ENCODE measurements at places on chromosomes 12 and 14. TPM values are rescaled to one million over a fixed set of nuclear protein-coding genes. Genes with fewer than 3 reads are reported as not detected.

- H3K27ac ChIP-seq, result no peak overlapping the region
- H3K4me1 ChIP-seq, result no peaks in the 10 kb centered on the region
- no peaks in the 10 kb centered on the region for H3K36me3 ChIP-seq
- no peaks in the 10 kb centered on the region for H3K27me3 ChIP-seq
- no peak for DNase-seq
- no peak overlapping the region for H3K4me3 ChIP-seq
These were observed 813.0 kb downstream of the NRXN3 start for GRCh38 chr14:78983126-78983525.

DNA sequence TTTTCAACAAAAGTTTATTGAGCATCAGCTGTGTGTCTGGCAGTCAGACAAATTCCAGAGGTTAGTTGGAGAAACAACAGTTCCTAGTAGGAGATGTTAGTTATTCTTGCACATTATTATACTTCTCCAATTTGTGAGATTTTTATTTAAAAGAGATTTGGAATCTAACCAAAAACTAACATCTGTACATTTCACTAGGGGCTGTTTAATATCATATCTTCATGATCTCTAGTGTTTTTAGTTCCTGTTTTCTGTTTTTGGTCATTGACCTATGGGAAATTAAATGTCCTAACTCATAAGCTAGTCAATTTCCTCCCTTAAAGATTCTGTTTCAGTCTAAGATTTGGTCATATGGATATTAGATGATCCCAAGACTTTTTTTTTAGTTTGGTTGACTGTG, 34.1 kb upstream of the KLHDC2 start:
- DNase-seq, result no peak
- no peak overlapping the region for H3K27ac ChIP-seq

GRCh38 chr12:110354172-110354780, 49.2 kb downstream of the ANAPC7 start:
- peaks cover 24% of the 10 kb centered on the region for H3K36me3 ChIP-seq
- peaks cover 3% of the 10 kb centered on the region for H3K4me1 ChIP-seq
- no peak for DNase-seq
- no peak overlapping the region for H3K27ac ChIP-seq
- no peaks in the 10 kb centered on the region for H3K27me3 ChIP-seq

DNA sequence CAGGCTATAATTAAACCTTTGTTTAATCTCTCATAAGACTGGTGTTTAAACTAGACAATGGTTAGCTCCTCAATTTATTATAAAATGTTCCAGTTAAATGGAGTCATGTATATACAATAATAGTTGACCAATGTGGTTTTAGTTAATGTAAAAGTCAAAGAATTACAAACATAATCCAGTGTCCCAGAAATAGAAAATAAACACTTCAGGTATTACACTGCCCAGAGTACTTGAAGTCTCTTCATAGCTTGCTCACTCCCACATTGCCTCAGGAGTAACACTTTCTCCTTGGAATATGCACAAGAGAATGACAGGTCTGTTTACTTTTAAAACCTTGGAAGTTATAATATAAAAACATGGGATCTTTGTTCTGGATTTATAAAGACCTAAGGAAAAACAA, 60.5 kb downstream of the SLC38A1 start:
- H3K4me3 ChIP-seq, result no peak overlapping the region
- peak overlapping the region; percentile 76 for H3K27ac ChIP-seq
- peaks cover 49% of the 10 kb centered on the region for H3K4me1 ChIP-seq
- H3K27me3 ChIP-seq, result no peaks in the 10 kb centered on the region

DNA sequence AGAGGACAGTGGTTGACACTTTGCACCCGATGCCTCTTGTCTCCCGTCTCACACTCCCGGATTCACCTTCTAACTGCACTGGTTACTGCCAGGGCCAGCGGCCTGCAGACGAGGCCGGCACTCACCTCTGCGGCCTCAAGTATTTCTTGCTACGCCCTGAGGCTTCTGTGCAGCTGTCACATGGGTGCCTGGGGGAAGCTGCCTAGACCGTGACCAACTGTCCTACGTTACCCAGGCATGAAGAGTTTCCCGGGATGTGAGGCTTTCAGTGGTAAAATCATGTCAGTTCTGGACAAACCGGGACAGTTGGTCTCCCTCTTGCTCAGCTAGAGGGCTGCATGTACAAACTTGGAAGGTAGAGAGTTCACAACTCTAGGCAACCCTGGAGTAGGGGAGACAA, 274.5 kb downstream of the GLT1D1 start:
- no peaks in the 10 kb centered on the region for H3K27me3 ChIP-seq
- no peaks in the 10 kb centered on the region for H3K36me3 ChIP-seq
- no peak overlapping the region for H3K4me3 ChIP-seq

DNA sequence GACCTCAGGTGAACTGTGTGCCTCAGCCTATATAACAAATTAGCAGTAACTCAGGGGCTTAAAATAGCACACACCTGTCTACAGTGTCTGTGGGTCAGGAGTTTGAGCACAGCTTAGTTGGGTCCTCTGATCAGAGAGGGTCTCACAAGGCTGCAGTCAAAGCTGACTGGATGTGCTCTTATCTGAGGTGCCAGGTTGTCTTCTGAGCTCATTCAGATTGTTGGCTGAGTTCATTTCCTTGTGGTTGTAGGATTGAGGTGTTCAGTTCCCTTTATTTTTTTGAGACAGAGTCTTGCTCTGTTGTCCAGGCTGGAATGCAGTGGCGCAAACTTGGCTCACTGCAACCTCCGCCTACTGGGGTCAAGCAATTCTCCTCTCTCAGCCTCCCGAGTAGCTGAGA, 164.7 kb downstream of the ADCK1 start:
- H3K27me3 ChIP-seq, result no peaks in the 10 kb centered on the region
- DNase-seq, result no peak
- H3K27ac ChIP-seq, result no peak overlapping the region
- H3K4me1 ChIP-seq, result no peaks in the 10 kb centered on the region
- H3K4me3 ChIP-seq, result no peak overlapping the region

GRCh38 chr12:50979369-50980052, 27.2 kb downstream of the HIGD1C start:
- H3K27ac ChIP-seq, result no peak overlapping the region
- H3K4me1 ChIP-seq, result no peaks in the 10 kb centered on the region
- H3K4me3 ChIP-seq, result no peak overlapping the region
- peaks cover 17% of the 10 kb centered on the region for H3K36me3 ChIP-seq
- H3K27me3 ChIP-seq, result no peaks in the 10 kb centered on the region
- no peak for DNase-seq

GRCh38 chr12:61291647-61292046, 968.6 kb upstream of the USP15 start:
- H3K36me3 ChIP-seq, result no peaks in the 10 kb centered on the region
- no peaks in the 10 kb centered on the region for H3K4me1 ChIP-seq
- H3K27me3 ChIP-seq, result no peaks in the 10 kb centered on the region
- DNase-seq, result no peak
- no peak overlapping the region for H3K4me3 ChIP-seq

DNA sequence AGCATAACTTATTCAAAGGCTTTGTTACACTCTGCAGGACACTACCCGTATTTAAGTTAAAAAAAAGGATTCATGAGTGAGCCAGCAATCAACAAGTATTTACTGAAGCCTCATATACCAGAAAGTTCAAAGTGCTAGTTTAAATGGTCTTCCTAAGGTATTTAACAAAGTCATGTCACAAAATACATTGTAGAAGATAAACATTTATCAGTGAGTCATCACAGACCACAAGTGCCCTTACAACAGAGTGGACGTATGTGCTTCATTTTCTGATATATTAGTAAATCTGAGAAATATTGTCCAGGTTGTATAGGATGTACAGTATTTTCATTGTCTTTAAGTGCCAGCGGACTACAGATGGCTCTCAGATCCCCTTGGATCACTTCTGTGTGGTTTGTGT, 24.2 kb downstream of the FLRT2 start:
- H3K27me3 ChIP-seq, result no peaks in the 10 kb centered on the region
- H3K4me3 ChIP-seq, result no peak overlapping the region
- no peak overlapping the region for H3K27ac ChIP-seq
- H3K36me3 ChIP-seq, result no peaks in the 10 kb centered on the region
- no peak for DNase-seq

Gene RERG
- total RNA-seq, result 9.9 TPM

DNA sequence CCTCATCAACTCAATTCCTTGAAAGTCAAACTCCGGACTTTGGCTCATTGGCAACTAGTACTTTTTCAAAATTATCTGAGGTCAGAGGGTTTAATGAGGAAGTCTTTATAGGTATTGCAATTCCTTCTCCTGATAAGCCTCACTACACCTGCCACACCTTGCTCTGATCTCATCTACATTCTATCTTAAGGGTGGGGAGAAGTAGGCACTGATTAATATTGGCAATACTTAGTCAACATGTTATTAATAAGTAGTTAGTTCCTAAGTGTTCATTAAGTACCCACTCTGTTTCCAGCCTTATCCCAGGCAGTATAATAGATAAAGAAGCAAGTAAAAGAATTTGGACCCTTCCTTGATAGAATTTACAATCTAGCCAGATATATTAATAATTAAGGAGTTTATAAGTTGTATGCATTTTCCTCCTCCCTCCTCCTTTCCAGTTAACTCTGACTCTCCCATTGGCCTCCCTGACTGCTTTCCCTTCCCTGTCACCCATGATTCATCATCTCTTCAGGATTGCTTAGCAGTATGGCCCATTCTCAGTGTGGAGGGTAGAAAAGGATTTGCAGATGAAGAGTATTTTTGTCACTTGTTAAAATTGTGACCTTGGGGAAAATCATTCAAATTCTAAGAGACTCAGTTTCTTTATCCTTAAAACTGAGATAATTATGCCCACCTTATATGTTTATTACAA, 231.0 kb upstream of the ATP2B1 start:
- H3K4me1 ChIP-seq, result no peaks in the 10 kb centered on the region
- H3K4me3 ChIP-seq, result no peak overlapping the region
- H3K27ac ChIP-seq, result no peak overlapping the region
- DNase-seq, result no peak
- H3K27me3 ChIP-seq, result no peaks in the 10 kb centered on the region
- no peaks in the 10 kb centered on the region for H3K36me3 ChIP-seq

Gene LRTM2
- total RNA-seq, result not detected

GRCh38 chr14:61217516-61217915, 63.6 kb downstream of the TMEM30B start:
- no peak overlapping the region for H3K27ac ChIP-seq
- no peak for DNase-seq
- no peak overlapping the region for H3K4me3 ChIP-seq
- no peaks in the 10 kb centered on the region for H3K36me3 ChIP-seq
- no peaks in the 10 kb centered on the region for H3K27me3 ChIP-seq

- H3K4me1 ChIP-seq, result peaks cover 24% of the 10 kb centered on the region
- H3K4me3 ChIP-seq, result no peak overlapping the region
These were observed 88.6 kb downstream of the R3HDM2 start for GRCh38 chr12:57342207-57342691.

Gene P2RX2
- not detected for total RNA-seq
